Spinal cord (tissue), 10 donors: ENCODE measurements at places on chromosomes 12 and 14.

- DNase-seq: no peak
Measured at GRCh38 chr12:9349888-9350885, 142.0 kb upstream of the PZP start.

GRCh38 chr12:68835333-68835908 is 27.4 kb downstream of the MDM2 start:
- no peak for DNase-seq

GRCh38 chr14:56207626-56208292 is 89.5 kb downstream of the PELI2 start:
- no peak for DNase-seq

GRCh38 chr14:91372671-91373495 is 44.7 kb downstream of the CCDC88C start:
- no peak for DNase-seq

DNA sequence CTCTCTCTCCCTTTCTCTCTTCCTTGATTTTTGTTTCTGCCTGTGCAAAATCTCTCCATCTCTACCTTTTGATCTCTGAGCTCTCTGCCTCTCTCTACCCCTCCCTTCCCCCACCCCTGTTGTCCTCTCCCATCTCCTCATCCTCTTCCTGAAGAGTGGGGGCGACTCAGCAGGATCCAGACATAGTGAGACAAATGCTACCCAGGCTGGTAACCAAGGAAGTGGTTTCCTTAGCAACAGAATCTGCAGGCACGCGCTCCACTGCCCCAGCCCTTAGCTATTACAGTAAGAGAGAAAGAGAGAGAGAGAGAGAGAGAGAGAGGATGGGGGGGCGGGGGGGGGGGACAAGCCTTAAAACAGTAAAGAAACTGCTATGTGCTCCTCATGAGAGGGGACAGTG is 85.6 kb downstream of the CMKLR1 start:
- peak; percentile 68 for DNase-seq

DNA sequence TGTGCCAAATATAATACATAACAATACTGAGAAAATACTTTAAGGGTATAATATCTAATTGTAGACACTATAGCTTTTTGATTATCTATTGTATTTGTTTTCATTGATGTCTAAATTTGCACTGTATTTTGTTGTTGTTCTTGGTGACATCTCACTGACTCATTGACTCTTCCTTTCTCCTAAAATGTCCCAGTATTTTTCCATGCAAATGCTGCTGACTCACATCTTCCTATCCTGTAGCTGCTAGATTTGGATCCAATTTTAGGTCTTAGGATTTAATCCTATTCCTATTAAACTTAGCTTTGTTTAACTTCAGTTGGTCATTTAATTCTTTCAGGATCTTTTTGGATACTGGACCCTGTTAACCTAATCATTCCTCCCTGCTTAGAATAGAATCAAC is 148.5 kb downstream of the TMTC2 start:
- DNase-seq: no peak

DNA sequence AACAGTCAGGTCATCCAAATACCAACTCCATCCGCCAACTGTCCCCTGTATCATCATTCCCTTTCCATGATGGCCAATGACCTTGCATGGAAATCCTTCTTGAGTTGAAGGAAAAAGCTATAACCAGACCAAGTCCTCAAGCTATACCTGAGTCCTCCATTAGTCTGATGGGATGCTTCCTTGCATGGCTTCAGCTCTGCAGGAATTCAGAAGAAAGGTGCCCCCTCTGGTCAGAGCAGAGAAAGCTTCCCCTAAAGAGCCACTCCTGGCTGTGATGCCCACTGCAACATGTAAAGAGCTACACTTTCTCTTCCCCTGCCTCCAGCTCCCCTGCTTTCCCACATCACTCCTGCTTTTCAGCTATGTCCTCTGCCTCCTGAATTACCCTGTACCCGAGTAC is 43.1 kb upstream of the FKBP4 start:
- DNase-seq: no peak

DNA sequence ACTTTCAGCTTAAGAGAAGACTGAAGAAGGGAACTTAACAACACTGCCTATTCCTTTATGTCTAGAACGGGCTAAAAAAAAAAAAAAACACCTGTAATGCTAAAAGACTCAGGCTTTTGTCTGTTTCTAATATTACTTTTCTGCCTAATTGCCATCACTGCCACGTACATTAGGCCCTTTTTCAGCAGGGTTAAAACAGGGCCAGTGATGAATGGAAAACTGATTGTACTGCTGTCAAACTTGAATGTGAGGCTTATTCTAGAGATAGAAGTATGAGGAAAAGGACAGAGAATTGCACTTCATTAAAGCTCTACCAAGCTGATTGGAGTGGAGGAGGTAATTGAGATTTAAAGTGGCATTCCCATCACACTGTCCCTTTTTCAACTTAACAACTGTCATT is 535.8 kb downstream of the PRKD1 start:
- DNase-seq: no peak

GRCh38 chr12:125836647-125837046 is 771.4 kb downstream of the AACS start:
- no peak for DNase-seq

- no peak for DNase-seq
Measured at GRCh38 chr12:93341409-93342049, 36.2 kb upstream of the NUDT4 start.

GRCh38 chr12:50224026-50224692 is 57.0 kb upstream of the CERS5 start:
- no peak for DNase-seq

- DNase-seq: no peak
Measured at GRCh38 chr14:93375673-93376156, 28.7 kb downstream of the COX8C start.

GRCh38 chr14:93108105-93108504 is 7.6 kb downstream of the ITPK1 start:
- no peak for DNase-seq

GRCh38 chr12:94178882-94179281 is 30.5 kb downstream of the PLXNC1 start:
- DNase-seq: no peak

DNA sequence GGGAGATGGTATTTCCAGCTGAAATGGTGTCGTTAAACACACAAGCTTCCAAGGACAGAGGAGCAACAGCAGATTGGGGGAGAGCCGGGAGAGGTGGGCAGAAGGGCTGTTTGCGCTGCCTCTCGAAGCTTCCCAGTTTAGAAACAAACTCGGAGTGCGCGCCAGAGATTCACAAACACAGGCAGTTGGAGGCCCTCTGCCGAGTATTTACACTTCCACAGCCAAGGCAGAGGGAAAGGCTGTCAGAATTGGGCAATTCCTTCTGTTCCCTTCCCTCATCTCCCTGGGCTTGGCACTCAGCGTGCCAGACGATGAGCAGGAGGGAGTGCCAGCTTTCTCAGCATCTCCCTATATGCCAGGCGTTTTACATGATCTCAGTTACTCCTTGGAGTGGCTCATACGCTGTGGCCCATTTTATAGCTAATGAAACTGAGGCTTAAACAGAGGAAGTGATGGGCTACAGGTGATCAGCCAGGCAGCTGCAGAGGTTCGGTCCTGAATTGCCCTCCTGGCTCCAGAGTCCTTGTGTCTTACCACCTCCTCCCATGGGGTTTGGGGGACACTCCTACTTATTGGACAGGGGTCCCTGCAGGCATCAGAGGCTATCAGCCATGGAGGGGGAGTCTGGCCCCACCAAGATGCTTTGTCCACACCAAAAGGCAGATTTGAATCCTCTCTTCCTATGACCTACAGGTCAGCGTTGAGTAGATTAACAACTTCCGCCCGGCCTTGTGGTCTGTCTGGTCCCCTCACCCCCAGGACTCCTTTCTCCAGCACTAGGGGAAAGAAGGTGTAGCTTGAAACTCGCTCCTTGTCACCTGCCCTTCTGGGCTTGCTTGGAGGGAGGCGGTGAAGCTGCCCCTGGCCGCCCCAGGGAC is 3.1 kb downstream of the FAM222A start:
- DNase-seq: no peak

DNA sequence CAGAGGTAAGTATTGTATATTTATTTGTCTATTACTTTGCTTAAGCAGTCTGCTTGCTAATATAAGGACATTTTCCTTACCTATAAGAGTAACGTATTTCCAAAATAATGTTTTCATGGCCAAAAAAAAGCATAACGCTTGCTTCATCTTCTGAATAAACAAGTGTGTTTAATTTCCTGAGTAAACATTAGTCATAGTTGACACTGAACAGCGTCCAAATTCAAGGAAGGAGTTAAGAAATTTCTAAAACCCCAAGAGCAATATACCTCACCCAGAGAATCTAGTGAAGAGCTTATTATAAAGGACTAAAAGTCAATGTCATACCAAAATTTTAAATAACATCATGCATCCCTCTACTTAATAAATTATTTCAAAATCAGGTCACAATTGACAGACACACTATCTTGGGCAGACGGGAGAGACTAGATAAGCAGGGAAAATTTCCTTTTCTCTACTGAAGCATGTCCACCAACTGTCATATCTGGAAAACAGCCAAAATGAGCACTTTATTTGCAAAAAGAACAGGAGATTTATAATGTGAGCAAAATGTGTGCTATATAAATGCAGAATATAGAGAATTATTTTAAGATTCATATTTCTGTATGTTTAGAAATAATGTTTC is 25.1 kb downstream of the ANKS1B start:
- DNase-seq: no peak

GRCh38 chr14:34012978-34013720 is 62.3 kb upstream of the EGLN3 start:
- no peak for DNase-seq

GRCh38 chr14:95770777-95771176 is 56.9 kb upstream of the TCL1A start:
- no peak for DNase-seq

GRCh38 chr14:32017587-32017986 is 59.5 kb upstream of the ARHGAP5 start:
- DNase-seq: no peak

DNA sequence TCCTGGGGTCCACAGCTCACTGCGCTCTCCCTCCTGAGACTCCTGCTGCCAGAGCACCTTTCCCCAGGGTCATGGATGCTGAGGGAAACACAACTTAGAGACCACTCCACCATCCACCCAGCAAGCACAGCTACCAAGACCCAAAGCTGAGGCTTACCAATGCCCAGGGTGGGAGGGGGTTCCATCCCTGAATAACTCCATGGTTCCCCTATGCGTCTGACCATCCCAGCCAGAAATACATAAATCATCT is 36.3 kb downstream of the DAD1 start:
- DNase-seq: no peak

- no peak for DNase-seq
Measured at GRCh38 chr14:34913619-34914018, 38.5 kb upstream of the BAZ1A start.

GRCh38 chr12:93742110-93742934 is 65.1 kb downstream of the CRADD start:
- peak; percentile 60 for DNase-seq

DNA sequence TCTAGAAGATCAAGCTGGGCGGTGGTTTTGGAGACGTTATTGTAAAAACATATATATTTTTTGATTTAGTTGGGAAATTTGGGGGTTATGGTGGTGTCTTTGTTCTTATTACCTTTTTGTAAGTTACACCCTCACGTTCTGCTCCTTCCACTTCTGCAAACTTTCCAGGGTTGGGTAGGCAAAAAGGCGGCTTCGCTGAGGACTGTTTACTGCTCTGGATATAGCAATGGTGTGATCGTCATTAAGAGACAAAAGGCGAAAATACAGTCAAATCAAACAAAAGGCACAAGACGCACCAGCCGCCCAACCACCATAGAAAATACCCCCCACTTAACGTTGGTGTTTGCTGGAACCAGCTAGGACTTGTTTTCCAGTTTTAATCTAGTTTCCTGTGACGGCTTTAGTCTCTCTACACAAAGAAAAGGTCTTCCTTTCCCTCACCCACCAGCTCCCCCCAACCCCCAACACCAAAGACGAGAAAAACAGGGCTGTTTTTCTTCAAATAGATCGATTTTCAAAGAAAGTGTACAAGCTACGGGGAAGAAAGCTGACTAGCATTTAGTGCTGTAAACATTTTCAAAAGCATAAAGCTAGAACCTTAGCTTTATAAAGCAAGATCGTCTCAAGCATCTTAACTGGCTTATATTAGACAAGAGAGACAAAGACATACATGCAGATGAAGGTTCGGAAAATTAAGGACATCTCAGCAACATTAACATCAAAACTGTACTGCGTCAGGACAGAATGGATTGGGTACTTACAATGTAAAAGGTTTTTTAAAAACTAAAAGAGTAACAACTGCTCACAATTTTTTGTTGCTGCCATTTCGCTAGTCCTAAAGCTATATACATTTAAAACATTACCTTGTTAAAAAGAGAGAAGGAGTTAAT is 2.0 kb upstream of the SETD1B start:
- no peak for DNase-seq

DNA sequence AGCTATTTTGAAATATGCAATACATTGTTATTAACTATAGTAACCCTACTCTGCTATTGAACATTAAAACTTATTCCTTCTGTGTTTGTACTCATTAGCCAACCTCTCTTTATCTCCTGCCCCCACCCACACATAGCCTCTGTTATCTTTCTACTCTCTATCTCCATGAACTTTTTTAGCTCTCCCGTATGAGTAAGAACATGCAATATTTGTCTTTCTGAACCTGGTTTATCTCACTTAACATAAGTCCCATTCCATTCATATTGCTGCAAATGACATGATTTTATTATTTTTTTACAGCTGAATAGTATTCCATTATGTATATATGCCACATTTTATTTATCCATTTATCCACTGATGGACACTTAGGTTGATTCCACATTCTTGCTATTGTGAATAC is 79.0 kb upstream of the AMIGO2 start:
- no peak for DNase-seq

DNA sequence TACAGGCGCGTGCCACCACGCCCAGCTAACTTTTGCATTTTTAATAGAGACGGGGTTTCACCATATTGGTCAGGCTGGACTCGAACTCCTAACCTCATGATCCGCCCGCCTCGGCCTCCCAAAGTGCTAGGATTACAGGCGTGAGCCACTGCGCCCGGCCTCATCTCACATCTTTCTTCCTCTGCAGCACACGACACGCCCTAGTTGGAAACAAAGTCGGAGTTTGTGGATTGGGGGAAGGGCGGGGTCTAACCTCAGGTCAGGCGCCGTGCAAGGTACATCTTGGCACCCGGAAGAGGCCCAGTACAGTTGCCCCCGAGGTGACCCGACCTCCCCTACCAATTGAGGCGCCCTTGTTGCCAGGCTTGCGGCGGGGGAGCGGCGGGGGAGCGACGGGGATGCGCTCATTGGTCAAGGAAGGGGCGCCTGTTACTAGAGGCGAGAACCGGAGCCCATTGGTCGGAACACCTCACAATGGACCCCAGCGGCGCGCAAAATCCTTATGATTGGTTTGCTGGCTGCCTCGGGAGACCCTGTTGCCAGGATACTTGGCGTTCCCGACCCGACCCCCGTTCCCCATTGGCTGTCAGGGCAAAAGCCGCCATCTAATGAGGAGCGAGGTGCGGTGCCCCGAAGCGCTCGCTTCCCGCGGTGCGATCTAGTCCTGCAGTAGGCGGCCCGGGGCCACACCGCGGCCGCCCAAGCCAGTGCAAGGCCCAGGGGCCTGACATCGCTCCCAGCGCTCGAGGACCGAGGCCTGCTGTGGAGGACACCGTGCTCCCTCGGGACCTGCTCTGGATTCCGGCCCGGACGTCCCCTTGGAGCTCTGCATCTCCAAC is at the start of gene REC8:
Gene REC8, plus strand, starts transcription at position 659 of the 839 bp plus-strand sequence. CDS start 473 bp downstream, outside the sequence.
- DNase-seq: peak; percentile 96
